ENCODE measurements at places on chromosomes 6 and 20.

- peak; percentile 74 for DNase-seq
Measured at GRCh38 chr6:136067731-136068341, 182.3 kb downstream of the MTFR2 start.

DNA sequence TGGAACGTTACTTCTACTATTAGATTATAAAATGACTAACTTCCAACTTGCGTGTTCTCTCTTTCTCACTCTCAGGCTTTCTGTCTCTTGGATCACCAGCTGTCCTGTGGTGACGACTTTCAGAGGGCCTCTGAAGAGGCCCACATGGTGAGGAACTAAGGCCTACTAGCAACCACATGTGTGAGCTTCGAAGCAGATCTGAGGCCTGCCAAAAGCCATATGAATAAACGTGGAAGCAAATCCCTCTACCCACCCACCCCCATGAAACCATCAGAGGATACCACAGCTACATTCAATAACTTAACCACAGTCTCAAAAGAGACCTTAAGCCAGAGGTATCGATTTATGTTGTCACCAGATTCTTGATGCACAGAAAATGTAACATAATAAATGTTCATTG lies 13.5 kb upstream of the BMP5 start:
- no peak for DNase-seq

DNA sequence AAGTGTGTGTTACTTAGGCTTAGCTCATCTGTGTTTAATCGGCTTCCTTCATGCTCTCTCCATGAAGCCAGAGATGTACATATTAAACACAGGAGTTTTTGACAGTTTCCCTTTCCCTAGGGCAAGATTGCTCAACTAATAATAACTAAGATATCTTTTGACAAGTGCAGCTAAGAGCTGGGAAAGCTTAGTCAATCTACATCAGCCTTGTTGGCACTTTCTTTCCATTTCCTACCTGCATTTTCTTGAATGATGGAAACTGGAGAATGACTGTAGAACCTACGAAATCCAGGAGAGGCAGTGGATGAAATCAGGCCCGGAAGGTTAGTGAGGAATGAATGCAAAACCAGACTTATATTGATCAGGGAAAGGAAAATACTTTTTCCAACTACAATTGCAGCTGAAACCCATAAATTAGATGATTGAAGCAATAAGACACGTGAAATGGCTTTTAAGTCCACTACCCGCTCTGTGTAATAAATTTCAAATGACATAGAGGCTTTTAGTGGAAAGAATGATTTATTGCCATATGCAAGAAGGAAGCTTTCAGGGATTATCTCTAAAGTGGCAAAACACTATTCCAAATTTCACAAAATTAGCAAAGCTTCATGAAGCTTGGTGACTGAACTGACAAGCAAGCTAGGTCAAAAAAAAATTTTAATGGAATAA lies 237.2 kb upstream of the ID4 start:
- no peak for DNase-seq

GRCh38 chr20:44400671-44400969 lies 45.1 kb downstream of the HNF4A start:
- DNase-seq = no peak

DNA sequence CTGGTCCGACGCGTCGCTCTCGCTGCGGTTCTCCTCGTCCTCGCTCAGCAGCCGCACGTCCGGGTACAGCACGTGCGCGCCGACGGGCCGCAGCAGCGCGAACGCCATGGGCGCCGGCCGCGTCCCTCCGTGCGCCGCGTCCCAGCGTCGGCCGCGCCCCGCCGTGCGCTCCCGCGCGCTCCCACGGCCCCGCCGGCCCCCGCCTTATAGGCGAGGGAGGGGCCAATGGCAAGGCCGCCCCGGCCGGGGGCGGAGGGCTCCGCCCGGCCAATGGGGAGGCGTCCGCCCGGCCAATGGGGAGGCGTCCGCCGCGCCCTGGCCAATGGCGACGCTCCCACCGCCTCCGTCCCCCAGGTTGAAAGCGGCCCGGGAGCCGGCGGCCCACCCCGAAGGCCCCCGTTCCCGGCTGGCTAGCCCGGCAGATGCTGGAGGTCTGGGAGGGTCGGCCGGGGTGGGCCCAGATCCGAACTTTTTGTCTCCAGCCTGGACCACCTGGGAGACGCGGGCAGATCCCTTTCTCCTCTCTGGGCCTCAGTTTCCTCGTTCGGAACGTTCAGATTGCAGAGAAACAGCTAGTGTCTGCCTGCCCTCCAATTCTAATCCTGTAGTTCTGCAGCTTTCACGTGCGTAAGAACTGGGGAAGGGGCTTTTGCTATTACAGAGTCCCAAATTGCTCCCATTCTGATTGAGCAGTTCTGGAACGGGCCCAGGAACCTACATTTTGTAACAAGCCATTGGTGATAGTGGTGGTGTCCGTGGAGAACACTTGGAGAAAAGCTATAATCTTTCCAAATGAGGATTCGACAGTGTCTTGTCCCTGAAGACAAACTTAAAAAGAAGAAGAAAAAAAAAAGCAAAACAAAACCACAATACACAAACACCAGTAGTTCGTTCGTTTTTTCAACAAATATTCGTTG lies at the start of gene TCF15:
Gene TCF15, minus strand, starts transcription at position 180 of the 917 bp plus-strand sequence. Its CDS starts 72 bp downstream, at position 108.
- peak; percentile 11 for DNase-seq

GRCh38 chr6:153976921-153977693 lies 61.9 kb upstream of the OPRM1 start:
- DNase-seq = peak; percentile 25

DNA sequence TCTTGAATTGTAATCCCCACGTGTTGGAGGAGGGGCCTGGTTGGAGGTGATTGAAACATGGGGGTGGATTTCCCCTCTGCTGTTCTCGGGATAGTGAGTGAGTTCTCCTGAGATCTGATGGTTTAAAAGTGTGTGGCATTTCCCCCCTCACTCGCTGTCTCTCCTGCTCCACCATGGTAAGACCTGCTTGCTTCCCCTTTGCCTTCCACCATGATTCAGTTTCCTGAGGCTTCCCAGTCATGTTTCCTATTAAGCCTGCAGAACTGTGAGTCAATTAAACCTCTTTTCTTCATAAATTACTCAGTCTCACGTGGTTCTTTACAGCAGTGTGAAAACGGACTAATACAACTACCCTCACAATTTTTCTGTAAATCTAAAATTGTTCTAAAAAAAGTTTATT lies 26.8 kb upstream of the FAM184A start:
- no peak for DNase-seq

- DNase-seq = no peak
Measured at GRCh38 chr20:49593466-49594142, 25.7 kb upstream of the PTGIS start.

DNA sequence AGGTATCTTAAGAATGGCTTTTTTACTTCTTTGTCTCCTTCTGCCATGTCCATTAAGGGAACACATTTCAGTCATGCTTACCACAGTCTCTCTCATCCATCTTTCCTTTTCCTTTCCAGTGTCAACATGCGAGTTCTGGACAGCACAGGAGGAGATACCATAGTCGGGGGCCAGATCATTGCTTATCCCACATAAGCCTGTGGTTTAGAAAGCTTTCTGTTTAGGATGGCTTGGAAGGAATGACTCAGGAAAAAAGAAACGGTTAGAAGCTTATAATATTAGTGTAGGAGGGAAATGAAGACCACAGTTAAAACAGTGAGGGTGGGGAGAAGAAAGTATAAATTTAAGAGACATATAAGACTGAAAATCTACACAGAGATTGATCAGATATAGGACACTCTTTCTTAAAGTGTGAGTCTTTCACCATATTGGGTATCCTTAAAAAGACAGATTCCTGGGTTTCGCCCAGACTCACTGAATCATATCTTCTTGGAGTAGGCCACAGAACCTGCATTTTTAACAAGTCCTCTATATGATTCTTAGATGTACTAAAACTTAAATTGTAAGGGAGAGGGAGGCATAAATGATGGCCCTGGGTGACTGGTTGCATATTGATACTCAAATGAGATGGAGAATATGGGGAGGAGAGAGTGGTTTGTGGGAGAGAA lies 36.1 kb downstream of the DSE start:
- peak; percentile 61 for DNase-seq

- DNase-seq = peak; percentile 92
Measured at GRCh38 chr6:43972913-43973300, 154.3 kb downstream of the MRPL14 start.

- peak; percentile 49 for DNase-seq
Measured at GRCh38 chr6:7052443-7053011, 55.2 kb upstream of the RREB1 start.

DNA sequence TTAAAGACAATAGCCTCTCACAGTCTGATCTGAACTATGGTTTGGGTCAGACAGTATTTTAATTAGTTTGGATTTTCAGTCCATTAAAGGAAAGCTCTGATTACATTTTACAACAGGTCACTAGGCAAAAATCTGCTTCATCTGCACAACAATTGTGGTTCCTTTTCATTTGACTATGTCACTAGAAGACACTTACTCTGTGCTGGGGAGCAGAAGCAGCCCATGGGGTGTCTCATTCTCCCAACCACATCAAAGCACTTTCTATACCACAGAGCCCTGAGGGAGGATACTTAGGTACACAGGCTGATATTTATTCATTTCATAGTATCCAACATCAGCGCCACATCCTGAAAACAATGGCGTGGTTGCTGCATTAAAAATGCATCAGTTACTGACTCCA lies 36.6 kb upstream of the HDAC2 start:
- no peak for DNase-seq

GRCh38 chr20:2698912-2699311 lies 6.3 kb downstream of the EBF4 start:
- DNase-seq = no peak

GRCh38 chr6:170155464-170156196 lies 135.2 kb downstream of the DLL1 start:
- DNase-seq = no peak

GRCh38 chr6:48757661-48758060 lies 646.7 kb upstream of the PTCHD4 start:
- DNase-seq = peak; percentile 56

GRCh38 chr6:90863043-90863442 lies 276.2 kb upstream of the MAP3K7 start:
- no peak for DNase-seq

DNA sequence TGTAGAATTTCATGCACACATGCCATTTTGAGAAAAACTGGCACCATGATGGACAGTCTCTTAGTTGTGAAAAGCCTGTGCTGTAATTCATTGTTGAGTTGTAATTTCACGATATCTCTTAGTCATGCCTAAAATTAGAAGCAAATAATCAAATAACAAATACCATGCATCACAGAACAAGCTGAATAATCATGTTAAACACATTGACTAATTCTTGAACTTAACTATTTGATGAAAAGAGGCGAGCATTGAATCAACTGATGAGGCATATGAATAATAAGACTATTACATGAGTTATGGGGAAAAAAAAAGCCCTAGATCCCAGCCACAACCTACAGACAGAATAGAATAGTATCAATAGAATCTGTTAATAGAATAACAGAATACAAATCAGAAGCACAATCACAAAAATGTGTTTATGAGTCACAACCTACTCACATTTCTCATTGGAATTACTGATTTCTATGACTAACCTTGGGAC lies 14.2 kb upstream of the RNF217 start:
- peak; percentile 39 for DNase-seq

- DNase-seq = no peak
Measured at GRCh38 chr20:4465855-4466545, 255.7 kb upstream of the PRND start.

- DNase-seq = peak; percentile 80
Measured at GRCh38 chr6:90025523-90026061, 131.3 kb downstream of the GJA10 start.

DNA sequence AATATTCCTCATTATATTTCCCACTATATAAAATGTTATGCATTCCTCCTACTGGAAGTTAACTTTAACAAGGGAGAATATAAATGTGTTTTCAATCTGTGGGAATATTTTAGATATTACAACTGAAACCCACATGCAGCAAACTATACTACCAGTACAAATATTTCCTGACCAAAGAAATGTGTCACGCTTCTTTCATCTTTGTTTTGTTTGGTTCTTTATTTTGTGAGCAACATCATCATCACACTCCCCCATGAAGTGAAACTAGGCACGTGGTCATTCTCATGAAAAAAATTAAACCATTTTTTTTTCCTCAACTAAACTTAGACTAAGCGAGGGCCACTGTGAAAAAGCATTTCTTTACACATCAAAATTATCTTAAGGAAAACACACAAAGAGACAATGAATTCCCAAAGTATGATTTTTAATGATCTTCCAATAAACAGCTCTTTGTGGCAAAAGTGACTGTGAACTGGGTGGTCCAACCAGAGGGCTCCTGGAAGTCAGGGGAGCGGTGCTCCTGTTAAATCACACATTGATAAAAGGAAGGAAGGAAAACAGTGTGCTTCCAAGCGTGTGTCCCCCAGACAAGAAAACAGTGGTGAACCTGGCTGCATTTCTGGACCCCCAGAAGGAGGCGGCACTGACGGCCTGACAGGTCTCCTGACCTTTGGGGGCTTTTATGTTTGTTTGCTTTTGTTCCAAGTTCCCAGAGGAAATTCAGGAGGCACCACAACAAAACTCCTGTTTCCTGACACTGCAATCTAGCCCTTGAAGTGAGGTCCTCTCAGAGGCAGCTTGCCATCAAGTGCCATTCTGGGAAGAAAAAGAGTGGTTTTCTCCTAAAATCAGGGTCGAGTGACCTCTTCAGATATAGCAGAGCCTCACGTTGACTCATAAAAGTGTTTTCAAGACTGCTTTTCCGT lies 166.8 kb upstream of the FOXQ1 start:
- peak; percentile 50 for DNase-seq

GRCh38 chr20:12748359-12748994 lies 260.3 kb upstream of the SPTLC3 start:
- no peak for DNase-seq

GRCh38 chr20:4415281-4415680 lies 306.4 kb upstream of the PRND start:
- no peak for DNase-seq

DNA sequence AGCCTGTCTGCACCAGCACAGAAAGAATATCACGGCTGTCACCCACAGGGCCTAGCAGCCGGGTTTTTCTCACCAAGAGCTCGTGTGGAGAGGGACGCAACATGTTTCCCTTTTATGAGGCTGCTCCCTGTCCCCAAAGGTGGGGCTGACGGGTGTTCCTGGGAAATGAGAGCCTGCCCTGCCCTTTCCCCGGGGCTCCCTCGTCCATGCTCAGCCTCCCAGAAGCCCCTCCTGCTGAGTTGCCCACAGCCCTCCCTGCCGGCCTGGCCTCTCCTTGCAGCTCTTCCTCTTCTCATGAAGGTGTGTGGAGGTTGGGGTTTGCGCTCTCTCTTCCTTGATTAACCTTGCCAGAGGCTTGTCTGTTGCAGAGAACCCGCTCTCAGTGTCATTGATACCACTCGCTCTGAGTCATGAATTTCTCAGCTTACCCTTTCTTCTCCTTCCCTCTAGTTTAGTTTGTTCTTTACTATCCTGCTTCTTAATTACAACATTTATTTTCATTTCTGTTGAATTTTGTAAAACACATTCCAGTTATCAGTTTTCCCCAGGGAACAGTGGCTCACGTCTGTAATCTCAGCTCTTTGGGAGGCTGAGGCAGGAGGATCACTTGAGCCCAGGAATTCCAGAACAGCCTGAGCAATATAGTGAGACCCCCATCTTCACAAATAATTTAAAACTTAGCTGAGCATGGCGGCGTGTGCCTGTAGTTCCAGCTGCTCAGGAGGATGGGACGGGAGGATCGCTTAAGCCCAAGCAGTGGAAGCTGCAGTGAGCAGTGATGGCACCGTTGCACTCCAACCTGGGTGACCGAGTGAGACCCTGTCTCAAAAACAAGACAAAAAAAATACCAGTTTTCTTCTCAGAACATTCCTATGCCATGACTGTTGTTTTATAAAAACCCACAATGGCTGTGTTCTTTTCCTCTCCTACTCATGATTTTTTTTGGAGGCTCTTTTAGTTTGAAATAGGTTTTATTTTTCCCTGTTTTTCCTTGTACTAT lies 103.8 kb downstream of the TMEM242 start:
- DNase-seq = peak; percentile 54

GRCh38 chr6:168386973-168387372 lies 54.0 kb upstream of the SMOC2 start:
- no peak for DNase-seq
